H1 (cell line): ENCODE measurements at places on chromosomes 2 and 18.

GRCh38 chr2:36307441-36307840 is 48.1 kb upstream of the CRIM1 start:
- DNase-seq, result no peak

- DNase-seq, result no peak
Measured at GRCh38 chr2:182818925-182819324, 47.5 kb downstream of the FRZB start.

DNA sequence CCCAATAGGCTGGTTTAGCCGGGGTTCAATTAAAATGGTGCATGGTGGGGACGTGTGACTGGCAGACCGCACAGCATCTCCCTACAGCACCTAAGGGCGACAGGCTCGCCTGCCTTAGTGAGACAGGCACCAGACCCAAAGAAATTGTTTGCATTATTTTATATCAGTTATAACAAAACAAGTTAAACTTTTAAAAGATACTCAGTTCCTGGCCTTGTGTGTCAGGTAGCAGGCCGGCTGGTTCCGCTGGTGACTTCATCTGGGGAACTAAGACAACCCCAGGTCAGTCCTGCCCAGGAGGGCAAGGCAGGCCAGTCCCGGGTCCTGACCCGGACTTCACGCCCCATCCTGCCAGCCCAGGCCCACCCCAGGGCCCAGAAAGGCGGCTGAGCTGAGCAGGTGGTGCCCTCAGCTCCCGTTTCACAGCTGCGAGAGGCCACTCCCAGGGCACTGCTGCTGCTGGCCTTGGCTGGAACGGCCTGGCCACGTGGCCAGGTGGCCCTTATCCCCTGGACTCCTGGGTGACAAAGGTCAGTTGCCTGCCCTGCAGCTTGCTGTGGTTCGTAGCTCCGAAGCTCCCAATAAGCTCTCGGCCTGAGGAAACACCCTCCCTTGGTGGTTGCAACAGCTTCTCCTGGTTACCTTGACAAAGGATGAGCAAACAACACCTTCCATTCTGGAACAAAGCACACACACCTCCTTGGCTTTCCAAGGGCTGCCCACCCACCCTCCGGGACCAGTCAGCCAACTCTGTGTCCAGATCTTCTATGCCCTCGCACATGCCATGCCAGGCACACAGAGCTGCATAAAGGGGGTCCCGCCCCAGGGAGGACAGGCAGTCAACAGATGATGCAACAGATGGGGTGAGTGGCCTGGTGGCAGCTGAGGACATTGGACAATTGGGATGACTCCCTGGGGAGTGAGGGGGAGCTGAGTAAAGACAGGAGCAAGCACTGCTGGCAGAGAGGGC is 11.3 kb upstream of the AGXT start:
- no peak for DNase-seq

- DNase-seq, result no peak
Measured at GRCh38 chr2:230781130-230781797, 68.6 kb downstream of the CAB39 start.

DNA sequence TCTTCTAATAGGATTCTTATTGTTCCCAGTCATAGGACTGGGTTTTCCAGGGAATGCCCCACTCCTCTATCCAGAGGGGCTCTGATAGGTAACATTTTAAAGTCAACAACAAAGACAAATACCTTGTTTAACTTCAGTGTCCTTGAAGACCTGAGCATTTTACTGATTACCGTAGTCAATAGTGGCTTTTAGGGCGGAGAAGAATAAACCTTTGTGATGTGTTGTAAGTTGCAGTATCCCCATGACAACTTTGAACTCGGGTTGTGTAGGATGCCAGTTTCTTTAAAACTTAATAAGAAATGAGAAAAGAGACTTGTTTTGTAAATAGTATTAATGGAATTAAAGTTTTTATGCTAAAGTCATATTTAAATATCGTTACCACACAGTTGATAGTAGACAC is 6.0 kb downstream of the GATA6 start:
- DNase-seq, result no peak

- no peak for DNase-seq
Measured at GRCh38 chr2:238846378-238846627, 1.6 kb upstream of the TWIST2 start.

- no peak for DNase-seq
Measured at GRCh38 chr2:241862093-241862492, 3.4 kb upstream of the PDCD1 start.

DNA sequence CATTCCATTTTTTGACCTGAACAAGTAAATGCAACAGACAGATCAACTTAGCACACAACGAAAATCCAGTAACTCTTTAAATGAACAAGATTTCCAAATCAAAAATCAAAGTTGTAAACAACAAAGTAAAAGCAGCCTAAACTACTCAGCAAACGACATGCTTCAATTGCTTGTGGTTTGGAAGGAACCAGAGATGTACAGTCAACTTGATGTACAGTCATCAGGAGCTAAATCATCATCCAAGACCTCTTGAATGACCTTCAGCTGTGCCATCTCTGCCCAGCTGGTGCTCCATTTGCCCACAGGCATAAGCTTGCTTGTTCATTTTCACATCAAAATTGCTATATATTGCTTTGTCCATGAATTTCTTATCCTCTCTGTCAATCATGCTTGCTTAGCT is 109.8 kb downstream of the UPP2 start:
- no peak for DNase-seq

GRCh38 chr2:239619369-239619768 is 218.5 kb upstream of the HDAC4 start:
- DNase-seq, result no peak

- DNase-seq, result no peak
Measured at GRCh38 chr2:177322801-177323261, 58.3 kb upstream of the NFE2L2 start.

- no peak for DNase-seq
Measured at GRCh38 chr2:17636257-17636656, 95.8 kb downstream of the VSNL1 start.

DNA sequence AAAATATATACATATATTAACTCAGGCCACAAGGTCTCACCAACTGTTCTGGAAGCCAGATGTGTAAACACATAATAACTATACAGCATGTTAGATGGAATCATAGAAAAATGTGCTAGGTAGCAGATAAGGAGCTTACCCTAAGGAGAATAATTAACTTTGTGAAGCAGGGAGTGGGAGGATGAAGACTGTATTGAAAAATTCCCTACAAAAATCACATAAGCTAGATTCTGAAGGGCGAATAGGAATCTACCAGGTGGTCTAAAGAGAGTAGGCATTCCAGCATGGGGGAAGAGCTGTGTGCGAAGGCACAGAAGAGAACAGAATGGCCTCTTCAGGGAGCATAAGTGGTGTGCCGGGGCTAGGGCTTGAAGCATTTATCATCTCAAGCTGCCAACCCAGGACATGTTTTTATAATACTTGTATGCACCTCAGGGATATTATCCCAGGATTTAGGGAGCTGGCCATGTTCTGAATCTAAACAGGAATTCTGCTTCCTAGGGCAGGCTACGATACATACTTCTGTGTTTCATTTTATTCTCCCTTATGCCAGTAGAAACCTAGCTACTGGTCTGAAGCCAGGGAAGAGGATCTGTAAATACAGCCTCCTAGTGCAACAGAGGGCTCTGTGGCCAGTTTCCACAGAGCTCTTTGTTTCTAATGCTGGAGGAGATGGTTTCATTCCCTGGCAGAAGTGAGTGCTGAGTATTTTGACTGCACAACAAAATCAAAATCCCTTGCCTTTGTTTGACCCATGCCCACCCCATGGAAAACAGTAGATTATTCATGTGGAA is 56.7 kb downstream of the NEMP2 start:
- DNase-seq, result no peak

- DNase-seq, result no peak
Measured at GRCh38 chr18:70158992-70159717, 46.3 kb downstream of the RTTN start.

- no peak for DNase-seq
Measured at GRCh38 chr18:60146220-60146960, 226.2 kb downstream of the MC4R start.

- DNase-seq, result no peak
Measured at GRCh38 chr18:13525381-13526029, 200.9 kb downstream of the FAM210A start.

DNA sequence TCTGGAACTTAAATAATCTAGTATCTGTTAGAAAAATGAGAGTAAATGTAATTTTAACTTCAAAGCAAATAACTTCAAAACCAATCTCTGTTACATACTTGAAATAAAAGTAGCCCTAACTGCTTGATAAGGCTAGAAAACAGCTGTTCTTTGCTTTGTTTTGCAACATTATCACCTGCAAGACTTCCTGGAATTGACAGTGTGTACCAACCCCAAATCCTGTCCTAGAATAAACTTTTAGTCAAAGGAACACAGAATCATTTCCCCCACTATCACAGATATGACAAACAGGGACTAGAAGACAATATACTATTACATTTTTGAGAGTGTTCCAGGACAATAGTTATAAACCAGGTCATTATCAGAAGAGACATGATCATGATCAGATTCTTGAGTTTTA is 105.3 kb upstream of the PGAP1 start:
- no peak for DNase-seq

DNA sequence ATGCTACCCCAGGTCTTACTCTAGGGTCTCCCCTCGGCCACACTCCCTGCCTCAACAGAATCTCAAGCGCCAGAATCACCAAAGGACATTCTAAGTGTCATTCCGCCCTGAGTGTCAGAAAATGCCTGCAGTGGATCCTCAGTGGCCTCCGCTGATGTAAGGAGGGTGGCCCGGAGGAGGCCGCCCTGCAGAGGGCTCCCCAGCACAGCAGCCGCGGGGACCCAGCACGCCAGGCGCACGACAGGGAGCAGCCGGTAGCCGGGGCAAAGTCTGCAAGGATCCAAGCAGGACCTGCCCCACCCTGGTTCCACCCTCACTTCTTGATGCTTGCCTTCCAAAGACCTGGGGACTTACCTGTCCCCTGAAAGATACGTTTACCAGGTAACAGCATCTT is 54.2 kb upstream of the ID2 start:
- no peak for DNase-seq
